ENCODE measurements at places on chromosomes 1 and 21.

- no peak for DNase-seq
These were observed 90.9 kb upstream of the DIRAS3 start for GRCh38 chr1:68141071-68142021.

DNA sequence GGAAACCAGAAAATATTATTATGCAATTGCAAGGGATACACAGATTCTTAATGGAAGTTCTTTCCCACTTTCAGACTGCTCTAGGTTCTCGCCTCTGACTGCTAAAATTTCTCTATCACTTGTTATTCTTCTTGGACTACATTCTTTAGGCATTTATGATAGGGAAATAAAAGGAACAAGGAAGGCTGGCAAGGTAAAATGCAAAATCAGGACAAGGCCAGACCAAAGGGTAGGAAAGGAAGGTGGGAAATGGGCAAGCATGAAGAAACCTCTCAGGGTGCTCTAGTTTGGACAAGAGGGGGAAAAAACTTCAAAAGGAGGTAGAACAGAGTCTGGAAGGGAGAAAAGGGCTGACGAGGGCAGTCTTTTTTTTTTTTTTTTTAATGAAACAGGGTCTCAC, 26.2 kb downstream of the UROD start:
- no peak for DNase-seq

DNA sequence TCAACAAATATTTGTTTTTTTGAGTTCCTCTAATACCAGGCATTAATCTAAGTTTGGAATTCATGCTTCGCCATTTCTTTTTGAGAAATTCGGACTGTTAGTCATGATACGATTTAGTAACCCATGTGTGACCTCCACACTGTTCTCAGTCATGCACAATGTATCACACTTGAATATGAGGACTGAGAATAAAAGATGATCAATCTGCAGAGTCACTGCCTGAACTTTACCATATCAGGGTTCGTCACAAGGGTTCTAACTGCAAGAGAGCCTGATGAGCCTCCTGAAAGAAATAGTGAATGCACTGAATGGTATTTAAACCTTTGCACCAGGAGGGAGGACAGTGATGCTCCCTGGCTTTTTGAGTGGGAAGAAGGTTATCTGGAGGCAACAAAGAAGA, 10.9 kb upstream of the FASLG start:
- no peak for DNase-seq

- no peak for DNase-seq
These were observed 134.0 kb downstream of the HIVEP3 start for GRCh38 chr1:41784531-41785274.

DNA sequence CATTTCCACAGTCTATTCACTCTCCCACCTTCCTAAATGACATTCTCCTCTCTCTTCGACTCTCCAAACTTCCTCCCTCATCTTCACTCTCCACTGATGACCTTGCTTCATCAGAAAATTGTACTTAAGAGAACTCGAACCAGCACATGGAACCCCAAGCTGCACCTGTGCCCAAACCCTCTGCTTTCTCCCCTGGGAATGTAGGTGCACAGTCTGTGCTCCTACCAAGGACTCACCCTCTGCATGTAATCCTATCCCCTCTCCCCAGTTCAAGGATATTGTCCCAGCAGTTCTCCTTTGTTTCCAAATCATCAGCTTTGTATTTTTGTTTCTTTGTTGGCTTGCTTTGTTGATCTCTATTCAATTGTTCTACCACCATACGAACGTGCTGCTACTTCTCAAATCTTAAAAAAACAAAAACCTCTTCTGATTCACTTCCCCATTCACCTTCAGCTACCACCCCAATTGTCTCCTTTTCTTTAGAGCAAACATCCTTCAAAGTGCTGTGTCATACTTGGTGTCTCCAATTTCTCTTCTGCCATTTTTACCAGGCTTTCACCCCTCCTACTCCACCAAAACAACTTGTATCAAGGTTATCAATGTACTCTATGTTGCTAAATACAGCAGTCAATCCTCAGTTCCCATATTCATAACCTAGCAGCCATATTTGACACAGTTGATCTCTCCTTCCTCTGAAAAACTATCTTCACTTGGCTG, 26.8 kb downstream of the RAB3B start:
- no peak for DNase-seq

DNA sequence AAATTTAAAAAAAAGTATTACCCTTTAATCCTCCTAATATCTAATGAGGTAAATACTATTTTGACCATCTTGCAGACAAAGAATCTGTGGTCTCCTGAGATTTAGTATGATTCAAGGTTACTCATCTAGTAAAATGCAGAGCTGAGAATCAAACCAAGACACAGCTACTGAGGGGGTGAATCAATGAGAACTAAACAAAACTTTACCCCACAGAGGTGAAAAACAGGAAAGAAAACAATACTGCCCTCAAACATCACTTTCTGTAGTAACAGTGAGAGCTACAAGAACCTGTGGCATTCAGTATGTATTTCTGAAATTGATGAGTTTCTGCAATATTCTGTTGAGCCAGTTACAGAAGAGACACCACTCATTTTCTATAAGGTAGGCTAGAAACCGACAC, 85.1 kb downstream of the JAK1 start:
- no peak for DNase-seq

- DNase-seq: peak; percentile 4
These were observed 28.4 kb downstream of the TNNT2 start for GRCh38 chr1:201349092-201349491.

DNA sequence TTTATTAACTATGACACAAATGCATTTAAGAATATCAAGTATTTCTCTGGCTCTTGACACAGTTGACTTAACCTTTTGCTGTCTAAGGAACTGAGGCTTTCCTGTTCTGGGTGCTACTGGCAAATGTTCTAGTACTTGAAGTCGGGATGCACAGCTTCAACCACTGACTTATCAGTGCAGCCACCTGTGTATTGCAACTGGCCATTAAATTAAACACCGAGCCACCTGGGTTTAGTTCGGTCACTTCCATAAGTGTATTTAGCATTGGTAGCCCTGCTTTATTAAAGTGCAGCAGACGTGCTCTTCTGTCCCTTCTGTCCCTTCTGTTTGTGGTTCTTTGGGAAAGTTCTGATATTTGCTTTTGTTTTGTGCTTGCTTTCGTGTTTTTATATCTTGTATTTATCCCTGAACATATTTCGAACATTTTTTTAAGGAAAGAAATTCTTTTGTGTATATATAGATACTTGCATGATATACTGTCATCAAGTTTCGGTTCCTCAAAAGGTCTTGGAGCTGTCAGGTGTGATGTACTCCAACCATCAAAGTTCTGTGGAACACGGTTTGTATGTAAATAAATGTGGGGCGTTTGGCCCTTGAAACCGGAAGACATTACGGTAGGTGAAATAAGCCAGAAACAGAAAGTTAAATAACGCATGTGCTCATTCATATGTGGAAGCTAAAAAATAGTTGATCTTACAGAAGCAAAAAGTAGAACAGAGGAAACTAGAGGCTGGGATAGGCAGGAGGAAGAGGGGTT, 297.9 kb upstream of the GREM2 start:
- DNase-seq: no peak

DNA sequence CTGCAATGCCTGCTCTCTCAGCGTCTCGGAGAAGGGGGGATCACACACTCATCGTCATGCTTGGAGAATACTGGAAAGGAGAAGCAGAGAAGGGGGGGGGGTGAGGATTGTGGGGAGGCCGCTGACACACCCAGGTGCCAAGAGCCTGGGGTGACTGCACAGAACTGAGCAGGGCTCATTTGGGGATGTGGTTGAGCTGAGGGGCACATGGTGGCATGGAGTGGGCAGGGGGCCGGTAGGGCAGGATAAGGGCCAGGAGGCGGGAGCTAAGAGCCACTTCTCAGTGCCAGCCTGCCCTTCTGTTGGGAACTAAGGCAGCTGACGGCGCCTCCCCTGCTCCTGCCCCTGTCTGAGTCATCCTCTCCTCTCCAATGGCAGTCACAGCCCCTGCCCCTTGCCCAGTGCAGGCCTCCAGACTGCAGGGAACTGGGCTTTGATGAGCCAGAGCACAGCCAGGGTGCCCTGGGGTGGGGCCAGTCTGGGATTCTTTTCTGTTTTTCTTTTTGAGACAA, 27.2 kb downstream of the MRPL37 start:
- no peak for DNase-seq

GRCh38 chr1:153746174-153746573, 18.3 kb downstream of the INTS3 start:
- no peak for DNase-seq

DNA sequence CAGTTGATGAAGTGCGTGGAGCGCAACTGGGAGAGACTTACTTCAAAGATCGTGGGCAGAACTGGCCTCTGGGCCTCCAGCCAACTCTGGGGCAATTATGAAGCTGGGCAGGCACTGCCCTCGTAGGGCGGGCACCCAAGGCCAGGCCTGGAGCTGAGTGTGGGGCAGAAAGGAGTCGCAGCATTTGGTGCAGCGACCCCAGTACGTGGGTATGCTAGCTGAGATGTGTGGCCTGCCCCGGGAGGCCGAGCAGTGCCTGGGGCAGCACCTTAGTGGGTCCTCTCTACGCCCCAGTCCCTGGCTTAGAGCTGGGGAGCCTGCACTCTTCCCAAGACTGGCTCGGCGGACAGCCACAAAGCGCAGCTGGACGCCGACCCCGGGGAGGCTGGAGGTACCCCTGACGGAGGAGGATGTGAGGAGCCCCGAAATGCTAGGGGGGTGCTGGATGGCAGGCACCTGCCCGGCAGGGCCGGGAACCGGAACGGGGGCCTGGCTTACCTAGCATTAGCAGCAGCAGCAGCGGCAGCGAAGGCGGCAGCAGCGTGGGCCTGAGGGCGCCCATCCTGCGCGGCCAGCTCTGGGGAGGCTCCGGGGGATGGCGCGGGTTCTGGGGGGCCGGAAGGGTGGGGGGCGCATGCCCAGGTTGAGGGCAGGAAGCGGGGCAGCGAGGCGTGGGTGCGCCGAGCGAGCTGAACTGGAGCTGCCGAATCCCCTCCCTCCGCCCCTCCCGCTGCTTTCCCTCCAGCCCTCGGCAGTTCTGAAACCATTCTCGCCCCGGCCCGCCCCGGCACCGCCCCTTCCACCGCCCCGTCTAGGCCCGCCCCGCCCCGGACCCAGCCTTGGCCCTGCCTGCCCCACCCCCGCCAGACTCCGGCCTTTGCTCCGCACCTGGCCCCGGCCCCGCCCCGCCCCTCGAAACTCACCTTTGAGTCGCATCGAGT, at the start of gene IGSF8:
IGSF8 (minus strand) TSS at position 709 of the 941 bp plus-strand sequence; CDS start at position 562, 147 bp downstream.
- peak; percentile 92 for DNase-seq

- DNase-seq: no peak
These were observed 59.5 kb downstream of the CASZ1 start for GRCh38 chr1:10736634-10737586.

DNA sequence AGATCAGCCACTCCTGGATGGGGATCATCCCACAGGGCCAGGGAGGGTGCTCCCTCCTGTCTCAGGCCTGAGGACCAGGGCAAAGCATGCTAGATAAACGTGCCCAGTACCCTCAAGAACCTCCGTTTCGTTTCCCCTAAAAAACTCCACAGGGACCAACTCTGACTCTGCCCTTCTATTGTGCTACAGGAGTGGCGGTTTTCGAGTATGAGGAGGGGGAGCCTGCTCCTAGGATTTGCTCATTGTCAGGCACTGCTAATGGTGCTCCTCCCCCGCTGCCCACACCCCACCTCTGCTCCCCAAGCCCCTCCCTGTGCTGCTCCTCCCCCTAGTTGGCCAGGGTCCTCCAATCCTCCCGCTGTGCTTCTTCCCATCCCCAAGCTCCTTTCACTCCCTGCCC, 32.0 kb downstream of the PGBD5 start:
- DNase-seq: no peak

- DNase-seq: no peak
These were observed 68.8 kb upstream of the RGS1 start for GRCh38 chr1:192506741-192507155.

GRCh38 chr21:38920631-38921398, 115.1 kb downstream of the ETS2 start:
- DNase-seq: no peak

DNA sequence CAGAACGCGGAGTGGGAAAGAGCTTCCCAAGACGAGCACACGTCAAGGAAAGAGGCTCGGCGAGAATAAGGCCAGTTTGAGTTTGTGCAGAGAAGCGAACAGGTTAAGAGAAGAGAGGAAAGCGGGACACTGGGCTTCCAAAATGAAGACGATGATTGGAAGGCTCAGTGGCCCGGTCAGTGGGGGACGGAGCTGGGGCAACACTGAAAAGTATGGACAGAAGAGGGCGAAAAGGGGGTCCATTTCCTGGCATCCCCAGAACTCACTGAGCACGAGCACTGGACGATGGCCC, 258 bp downstream of the CCT3 start:
- DNase-seq: no peak

GRCh38 chr1:23419180-23419579, 5.4 kb downstream of the TCEA3 start:
- no peak for DNase-seq

- DNase-seq: no peak
These were observed 153.8 kb upstream of the FGGY start for GRCh38 chr1:59143133-59143487.

Data from left cardiac atrium (tissue), 4 donors.